ENCODE measurements at places on chromosomes 12 and 14. TPM values are rescaled to one million over a fixed set of nuclear protein-coding genes. Genes with fewer than 3 reads are reported as not detected.

Gene ARHGEF25
- total RNA-seq, result 101 TPM

Gene OR4K5
- 5.8 TPM for total RNA-seq

Gene KCNK13
- total RNA-seq, result 3.6 TPM

Gene ANKRD33
- 2.9 TPM for total RNA-seq

Gene TAS2R9
- total RNA-seq, result 1.7 TPM

Gene CLEC4D
- 1.2 TPM for total RNA-seq

Gene DAO
- total RNA-seq, result not detected

GRCh38 chr12:12868477-12869235 is 22.7 kb upstream of the GPRC5A start:
- no peak for DNase-seq

- DNase-seq, result peak; percentile 27
These were observed 89.6 kb upstream of the SOX5 start for GRCh38 chr12:24039113-24039525.

- DNase-seq, result no peak
These were observed 165.9 kb upstream of the GSC start for GRCh38 chr14:94935706-94936300.

DNA sequence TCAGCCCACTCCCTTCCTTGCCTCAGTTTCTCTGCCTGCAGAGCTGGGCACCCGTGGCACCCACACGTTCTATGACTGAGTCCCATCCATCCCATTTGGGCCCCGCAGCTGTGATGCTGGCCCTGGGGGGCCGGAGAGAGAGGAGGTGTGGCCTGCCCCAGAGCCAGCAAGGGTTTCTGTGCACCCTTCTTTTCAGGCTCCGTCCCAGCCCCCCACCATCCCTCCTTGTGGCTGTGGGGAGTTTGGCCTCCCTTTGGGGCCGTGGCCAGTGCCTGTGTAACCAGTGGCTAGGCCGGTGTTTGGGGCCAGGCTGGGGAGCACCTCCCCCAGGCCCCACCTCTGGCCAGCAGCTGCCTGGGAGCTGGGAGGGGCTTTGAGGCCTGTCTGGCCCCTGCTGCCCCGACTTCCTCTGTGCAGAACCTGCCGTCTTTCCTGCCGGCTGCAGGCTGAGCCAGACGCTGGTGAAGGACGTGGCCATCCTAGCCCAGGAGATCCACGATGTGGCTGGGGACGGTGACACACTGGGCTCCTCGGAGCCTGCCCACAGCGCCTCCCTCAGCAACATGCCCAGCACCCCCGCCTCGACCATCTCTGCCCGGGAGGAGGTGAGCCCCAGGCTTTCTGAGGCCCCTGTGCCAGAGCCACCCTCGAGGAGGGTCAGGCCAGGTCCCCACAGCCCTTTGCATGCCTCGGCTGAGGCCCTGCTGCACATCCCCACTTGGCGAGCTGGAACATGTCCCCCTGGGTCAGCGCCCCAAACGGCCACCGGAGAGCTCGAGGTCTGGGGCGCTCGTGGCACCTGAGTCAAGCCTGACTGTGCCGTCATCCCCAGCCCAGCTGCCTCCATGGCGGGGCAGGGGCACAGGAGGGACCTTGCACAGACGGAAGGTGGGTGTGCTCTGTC is 27.7 kb downstream of the CEP170B start:
- DNase-seq, result peak; percentile 16

- no peak for DNase-seq
These were observed 7.6 kb upstream of the ITGA5 start for GRCh38 chr12:54426690-54427089.

- DNase-seq, result no peak
These were observed 83.7 kb upstream of the RIC8B start for GRCh38 chr12:106690569-106691305.

DNA sequence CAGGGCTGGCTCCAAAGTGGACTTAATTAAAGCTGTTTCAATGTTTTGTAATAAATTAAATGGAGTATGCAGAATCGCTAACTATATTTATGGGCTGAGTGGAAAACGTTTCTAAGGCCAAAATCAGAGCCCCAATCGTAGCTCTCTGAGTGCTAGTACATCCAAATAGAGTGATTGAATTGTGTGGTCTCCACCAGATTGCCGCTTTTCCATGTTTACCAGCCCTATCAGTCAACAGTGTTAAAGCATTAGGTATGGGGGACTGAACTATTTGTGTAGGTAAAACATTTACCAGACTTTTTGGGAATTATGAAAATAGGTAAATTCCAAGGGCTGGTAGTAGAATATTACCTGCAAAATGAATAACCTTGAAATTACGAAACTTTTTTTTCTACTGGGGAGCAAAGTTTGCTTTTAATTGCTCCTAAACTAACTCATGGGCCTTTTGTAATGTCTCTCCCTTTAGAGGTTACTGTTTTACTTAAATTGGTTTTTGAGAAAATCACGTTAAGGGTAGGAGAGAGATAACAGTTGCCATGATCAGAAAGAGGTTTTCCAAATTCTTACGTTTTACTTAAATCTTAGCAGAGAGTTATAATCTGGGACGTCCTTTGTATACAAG is 28.0 kb upstream of the METAP2 start:
- DNase-seq, result no peak

- no peak for DNase-seq
These were observed 2.2 kb downstream of the ZFP36L1 start for GRCh38 chr14:68790644-68791077.

DNA sequence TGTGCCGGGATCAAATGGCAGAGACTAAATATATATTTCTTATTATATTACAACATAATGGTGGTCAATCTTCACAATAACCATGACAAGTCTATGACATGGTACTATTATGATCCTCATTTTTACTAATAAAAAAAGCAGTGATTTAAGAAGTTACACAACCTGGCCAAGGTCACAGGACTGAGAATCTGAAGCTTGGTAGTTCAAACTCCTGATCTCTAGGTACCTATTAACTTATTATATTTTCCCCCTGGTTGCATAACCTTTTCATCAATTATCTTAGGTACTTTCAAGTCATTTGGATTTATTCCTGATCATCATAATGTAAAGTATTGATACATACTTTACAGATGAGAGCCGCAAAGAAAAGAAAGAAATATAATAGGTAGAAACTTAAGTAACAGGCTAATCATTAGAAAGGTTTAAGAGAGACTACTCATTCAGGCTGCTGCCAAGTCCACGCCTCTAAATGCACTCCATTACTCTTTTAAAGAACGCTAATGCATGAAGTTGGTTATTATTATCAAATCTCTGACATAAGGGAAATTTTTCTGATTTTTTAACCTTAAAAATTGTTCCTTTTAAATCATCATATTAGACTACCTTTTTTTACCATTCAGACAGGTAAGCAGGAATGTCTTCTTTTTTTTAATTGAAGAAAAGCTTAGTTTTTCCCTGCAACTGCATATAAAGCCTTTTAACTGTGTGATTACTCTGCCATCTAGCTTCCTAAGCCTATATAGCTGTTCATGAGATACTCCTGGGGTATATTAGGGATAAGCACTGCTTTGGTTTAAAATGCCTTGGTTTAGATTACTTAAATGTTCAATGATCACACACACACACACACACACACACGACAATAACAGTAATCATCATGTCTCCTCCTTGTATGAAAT is 35.6 kb downstream of the RPS29 start:
- no peak for DNase-seq

DNA sequence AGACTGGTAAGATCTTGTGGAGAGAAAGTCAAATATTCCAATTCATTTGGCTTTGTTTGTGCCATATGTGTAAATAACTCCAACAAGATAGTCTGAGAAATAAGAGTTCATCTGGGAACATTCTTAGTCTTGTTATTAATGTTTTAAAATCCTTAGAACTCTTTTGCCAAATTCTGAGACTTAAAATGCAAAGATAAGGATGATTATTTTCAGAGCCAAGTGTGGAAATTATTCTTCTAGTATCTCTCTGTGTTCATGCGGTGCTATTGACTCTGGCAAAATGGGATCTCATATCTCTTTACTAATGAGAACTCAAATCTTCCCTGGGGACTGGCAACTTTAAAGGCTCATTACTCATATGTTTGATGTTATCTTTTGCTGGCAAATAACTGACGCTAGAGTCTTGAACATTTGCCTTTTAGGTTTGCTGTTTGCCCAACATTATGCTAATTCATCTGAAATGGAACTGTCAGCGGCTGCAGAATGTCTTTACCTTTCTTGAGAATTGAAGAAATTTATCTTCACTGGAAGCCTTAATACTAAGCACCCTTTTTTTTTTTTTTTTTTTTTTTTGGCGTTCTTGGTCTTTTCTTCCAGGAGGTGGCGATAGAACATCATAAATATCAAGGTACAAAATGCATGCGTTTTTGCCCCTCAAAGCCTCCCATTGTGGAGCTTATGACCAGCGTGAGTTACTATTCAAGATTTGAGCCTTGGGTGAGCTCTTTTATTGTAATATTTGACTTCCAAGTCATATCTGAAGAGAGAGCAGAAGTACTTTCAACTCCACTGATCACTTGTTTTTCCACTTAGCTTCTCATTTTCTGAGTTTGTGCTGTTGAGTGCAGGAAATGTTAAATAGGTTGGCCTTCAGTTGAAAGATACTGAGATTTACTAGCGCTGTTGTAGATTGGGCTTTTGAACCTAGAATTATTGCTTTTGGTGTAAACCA is 86.5 kb downstream of the CAND1 start:
- peak; percentile 87 for DNase-seq
